ENCODE measurements at places on chromosomes 3 and 15.

DNA sequence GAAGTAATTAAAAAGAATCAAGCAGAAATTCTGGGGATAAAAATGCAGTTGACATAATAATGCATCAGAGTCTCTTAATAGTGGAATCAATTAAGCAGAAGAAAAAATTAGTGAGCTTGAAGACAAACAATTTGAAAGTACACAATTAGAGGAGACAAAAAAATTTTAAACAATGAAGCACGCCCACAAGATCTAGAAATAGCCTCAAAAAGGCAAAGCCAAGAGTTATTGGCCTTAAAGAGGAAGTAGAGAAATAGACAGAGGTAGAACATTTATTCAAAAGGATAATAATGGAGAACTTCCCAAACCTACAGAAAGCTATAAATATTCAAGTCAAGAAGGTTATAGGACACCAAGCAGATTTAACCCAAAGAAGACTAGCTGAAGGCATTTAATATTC is 113.3 kb downstream of the TBC1D2B start:
- DNase-seq = no peak

DNA sequence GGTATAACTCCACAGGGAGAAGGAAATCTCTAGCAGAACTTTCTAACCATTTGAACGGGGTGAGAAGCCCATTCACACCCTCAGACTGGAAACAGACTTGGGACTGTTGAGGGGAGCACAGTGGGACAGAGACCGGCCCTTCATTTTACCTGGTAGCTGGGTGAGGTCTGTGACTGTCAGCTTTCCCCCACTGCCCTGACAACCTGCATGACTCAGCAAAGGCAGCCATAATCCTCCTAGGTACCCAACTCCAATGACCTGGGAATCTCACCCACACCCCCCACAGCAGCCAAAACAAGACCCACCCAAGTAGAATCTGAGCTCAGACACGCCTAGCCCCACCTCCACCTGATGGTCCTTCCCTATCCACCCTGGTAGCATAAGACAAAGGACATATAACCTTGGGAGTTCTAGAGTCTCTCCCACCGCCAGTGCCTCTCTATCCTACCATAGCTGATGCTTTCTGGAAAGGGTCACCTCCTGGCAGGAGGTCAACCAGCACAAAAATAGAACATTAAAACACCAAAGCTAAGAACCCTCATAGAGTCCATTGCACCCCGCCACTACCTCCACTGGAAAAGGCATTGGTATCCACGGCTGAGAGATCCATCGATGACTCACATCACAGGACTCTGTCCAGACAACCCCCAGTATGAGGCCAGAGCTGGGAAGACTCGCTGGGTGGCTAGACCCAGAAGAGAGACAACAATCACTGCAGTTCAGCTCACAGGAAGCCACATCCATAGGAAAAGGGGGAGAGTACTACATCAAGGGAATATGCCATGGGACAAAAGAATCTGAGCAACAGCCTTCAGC is 28.0 kb downstream of the SENP7 start:
- no peak for DNase-seq

GRCh38 chr3:79086514-79086913 is 681.3 kb downstream of the ROBO1 start:
- no peak for DNase-seq

GRCh38 chr3:31086698-31087097 is 192.2 kb upstream of the GADL1 start:
- DNase-seq = no peak

GRCh38 chr3:49845694-49846093 is 10.7 kb downstream of the TRAIP start:
- DNase-seq = no peak

- no peak for DNase-seq
These were observed 34.4 kb upstream of the SLCO2A1 start for GRCh38 chr3:134064081-134064480.

DNA sequence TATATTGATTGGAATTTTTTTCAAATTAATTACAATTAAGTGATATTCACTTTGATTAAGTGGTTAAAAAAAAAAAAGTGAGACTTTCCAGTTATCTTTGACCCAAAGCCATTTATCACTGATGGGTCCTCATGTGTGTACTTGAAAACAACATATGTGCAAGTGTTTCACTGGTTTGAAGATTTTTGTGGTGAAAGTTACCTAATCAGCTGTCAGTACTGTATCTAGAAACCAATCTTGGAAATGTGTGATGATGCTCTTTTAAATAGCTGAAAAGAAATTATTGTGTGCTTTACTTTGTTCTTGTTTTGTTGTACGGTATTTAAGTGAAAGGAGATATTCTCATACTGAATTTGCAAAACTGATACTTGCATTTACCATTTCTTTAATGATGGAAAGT is 11.6 kb upstream of the XCR1 start:
- DNase-seq = no peak

DNA sequence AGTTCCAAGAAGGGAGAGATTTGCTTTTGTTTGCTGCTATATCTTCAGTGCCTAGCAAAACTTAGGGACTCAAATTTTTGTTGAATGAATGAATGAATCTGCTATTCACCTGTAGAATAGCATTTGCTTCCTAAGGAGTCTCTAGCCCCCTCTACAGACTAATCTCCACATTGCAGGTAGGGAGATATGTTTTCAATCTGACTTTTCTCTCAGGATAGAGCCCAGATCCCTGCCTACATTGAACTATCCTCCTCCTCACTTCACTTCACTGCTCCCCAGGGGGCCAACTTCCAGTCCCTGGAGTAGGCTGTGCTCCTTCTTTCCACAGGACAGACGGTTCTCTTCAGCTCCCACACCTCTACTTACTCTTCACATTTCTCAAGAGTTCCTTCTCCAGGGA is 81.9 kb upstream of the PTX3 start:
- DNase-seq = no peak

GRCh38 chr3:13077431-13078162 is 4.4 kb upstream of the IQSEC1 start:
- no peak for DNase-seq

- no peak for DNase-seq
These were observed 181.4 kb downstream of the CACNA2D3 start for GRCh38 chr3:54303517-54304375.

- no peak for DNase-seq
These were observed 137.5 kb upstream of the SLC2A2 start for GRCh38 chr3:171164067-171164465.

GRCh38 chr15:98583771-98584430 is 64.4 kb upstream of the IGF1R start:
- no peak for DNase-seq

DNA sequence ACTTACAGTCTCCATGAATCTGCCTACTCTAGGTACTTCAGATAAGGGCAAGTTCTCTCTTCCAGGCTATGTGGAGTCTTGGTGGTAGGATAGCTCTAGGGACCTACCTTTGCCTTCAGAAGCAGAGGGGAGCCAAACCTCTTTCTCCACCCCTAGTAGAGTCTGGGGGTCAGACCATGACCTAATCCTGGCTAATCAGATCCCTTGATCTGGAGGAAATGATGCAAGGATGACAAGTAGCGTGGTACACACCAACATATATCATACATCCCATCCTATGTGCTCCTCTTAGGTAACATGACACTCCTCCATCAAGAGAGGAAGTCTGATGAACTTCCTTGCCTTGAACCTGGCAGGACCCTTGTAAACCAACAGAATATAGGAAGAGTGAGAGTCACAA is 15.4 kb upstream of the PLA2G4F start:
- no peak for DNase-seq

DNA sequence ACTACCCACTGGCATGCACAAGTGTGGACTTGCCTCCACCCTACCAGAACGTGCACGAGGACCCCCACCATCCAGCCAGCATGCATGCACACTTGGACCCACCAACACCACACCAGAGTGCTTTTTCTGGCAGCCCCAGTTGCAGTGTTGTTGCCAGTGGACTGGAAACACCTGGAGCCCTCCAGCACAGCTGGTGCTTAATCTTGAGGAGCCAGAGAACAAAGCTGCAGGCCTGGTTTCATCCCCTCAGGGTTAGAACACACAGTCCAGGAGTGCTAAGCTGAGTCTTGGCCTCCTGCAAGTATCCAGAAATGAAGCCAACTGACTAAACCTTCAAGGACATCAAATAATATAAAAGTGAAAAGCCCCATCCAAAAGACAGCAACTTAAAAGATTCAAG is 888.0 kb downstream of the NTRK3 start:
- no peak for DNase-seq

- DNase-seq = no peak
These were observed 80.5 kb upstream of the SLC24A5 start for GRCh38 chr15:48040166-48040817.

DNA sequence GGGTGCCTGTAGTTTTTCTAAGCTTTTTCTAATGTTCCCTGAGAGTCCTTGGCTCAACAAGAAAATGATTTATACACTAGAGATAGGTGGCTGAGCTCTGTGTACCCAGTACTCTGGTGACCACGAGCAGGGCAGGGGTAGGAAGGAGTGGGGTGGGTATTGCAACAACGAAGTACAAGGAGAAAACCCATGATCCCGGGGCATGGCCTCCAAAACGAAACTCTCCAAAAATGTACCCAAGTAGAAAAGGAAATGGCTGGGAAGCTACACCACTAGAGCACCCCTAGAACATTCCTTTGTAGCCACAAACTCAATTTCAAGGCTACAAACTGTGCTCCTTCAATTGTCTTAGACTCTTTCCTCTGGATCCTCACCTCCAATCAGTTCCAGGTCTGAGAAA is 138.9 kb downstream of the DUT start:
- DNase-seq = no peak

- no peak for DNase-seq
These were observed 84.2 kb upstream of the TBL1XR1 start for GRCh38 chr3:177281292-177282118.

- no peak for DNase-seq
These were observed 144.4 kb downstream of the MYLK start for GRCh38 chr3:123739754-123740153.

- DNase-seq = no peak
These were observed 5.2 kb upstream of the GPR176 start for GRCh38 chr15:39925112-39925842.

- DNase-seq = no peak
These were observed 67.8 kb downstream of the GPR176 start for GRCh38 chr15:39852250-39852649.

GRCh38 chr3:5105050-5105449 is 17.0 kb upstream of the ARL8B start:
- DNase-seq = no peak

DNA sequence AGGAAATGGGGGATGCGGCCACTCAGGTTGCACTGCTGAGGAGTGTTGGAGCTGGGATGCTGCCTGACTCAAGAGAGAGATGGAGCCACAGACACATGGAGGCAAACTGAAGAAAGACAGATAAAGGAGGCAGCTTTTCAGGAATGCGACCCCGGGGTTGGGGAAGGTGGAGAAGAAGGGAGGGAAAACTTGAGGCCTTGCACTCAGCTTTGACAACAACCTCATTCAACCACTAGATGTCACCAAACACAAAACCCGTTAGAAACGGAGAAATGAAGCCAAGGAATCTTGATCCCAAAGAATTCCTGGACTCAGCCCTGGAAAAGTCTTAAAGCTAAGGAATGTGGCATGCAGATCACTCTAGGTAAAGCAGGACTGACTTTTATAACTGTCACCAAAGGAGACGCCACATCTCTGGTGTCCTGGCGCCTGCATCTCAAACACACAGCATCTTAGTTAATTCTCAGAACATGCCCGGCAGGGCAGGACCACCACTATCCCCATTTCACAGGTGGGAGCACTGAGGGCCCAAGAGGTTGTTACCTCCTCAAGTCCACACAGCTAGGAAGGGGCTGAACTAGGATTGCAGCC is 59.6 kb upstream of the LMCD1 start:
- no peak for DNase-seq

DNA sequence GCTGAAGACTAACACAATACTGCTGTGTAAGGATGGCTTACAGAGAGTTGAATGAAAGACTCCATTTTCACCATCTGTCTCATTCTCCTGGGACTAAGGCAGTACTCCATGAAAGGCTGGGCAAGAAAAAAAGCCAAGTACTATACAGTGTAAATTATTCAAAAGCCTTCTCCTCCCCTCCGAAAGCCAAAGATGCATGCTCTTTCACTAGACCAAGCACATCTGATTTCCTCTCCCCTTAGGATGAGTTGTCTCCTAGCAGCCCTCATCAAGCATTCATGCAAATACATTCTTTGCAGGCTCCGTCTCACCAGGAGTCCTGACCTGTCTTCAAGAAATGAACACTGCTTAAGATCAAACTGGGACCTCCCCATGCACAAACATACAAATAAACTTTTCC is 133.5 kb upstream of the THBS1 start:
- DNase-seq = no peak

DNA sequence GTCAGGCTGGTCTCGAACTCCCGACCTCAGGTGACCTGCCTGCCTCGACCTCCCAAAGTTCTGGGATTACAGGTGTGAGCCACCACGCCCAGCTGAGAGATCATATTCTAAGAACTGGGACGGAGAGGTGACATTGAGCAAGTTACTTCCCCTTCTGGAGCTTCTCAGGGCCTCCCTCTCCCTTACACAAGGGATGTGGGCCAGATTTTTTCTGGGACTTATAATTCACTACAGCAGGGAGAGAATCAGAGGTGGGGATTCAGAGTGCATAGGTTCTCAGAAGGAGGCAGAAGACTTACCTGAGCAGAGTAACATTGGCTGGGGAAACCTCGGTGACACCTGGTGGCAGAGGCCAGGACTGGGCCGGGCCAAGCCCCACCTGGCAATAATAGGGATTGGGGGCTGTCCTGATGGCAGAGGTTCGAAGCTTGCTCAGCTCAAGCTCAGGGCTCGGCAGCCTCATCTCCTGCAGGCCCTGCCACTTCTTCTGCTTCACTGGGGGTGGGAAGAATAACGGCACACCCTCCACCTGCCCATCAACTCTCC is 6.8 kb downstream of the LTK start:
- no peak for DNase-seq

GRCh38 chr15:67945951-67946700 is 106.3 kb upstream of the RNU6-1 start:
- no peak for DNase-seq

DNA sequence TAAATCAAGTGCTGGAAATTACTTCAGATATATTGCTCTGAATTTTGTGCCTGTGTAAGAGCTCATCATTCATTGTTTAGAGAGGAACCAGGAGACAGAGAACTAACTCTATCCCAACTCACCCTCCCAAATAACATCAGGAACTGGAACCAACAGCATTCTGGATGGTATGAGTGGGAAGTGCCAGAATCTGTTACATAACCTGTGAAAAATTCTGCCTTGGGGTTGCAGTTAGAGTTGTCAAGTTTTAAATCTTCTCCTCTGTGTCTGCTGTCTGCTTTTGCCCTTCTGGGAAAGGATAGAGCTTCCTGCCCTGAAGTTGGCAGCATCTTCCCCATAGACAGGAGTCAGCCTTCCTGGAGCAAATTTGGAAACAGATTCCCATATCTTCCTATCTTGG is 41.2 kb downstream of the TIMP4 start:
- DNase-seq = no peak

GRCh38 chr3:124281453-124282316 is 289.8 kb upstream of the ROPN1 start:
- no peak for DNase-seq

GRCh38 chr15:78209646-78210348 is 24.6 kb downstream of the ACSBG1 start:
- DNase-seq = no peak

GRCh38 chr3:59653405-59654122 is 603.7 kb upstream of the CFAP20DC start:
- no peak for DNase-seq
